ENCODE measurements at places on chromosomes 2 and 18.

DNA sequence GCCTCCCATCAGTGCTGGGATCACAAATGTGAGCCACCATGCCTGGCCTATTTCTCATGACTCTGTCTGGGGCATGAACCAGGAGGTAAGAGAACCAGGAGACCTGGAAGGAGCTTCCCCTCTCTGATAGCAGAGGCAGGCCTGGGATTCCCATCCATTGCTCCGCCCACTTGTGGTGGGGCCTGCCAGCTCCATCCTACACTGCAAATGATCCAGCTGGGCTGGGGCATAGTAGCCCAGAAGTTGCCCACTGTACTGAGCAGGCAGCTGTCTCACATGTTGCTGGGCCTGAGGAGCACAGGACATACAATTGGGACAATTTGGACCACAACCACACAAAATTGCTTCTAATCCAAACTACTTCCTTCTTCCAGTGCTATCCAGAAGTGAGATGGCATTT, 91.0 kb downstream of the MARCHF4 start:
- no peak for ATAC-seq

DNA sequence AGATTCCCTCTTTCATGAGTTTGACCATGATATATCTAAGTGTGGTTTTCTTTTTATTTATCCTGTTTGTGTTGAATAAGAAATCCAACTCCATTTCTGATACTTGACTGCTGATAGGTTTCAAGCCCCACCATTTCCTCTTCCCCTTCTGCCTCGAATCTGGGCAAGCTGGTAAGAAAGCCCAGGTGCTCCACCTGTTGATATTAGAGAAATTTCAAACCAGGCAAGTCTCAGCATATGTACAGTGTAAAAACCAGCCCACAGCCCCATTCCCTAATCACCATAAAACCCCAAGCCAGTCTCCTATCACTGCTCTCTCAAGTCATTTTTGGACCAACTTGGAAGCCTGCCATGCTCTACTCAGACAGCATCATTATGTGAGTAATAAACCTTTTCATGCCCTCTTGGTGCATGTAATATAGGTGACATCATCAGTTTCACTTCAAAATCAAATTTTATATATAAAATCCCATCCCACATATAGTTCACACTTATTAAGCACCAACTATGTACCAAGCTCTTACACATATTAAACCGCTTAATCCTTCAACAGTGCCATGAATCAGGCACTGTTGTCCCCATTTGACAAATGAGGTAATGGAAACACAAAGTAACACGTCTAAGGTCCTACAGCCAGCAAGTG, 46.6 kb downstream of the SMAD2 start:
- no peak for ATAC-seq

DNA sequence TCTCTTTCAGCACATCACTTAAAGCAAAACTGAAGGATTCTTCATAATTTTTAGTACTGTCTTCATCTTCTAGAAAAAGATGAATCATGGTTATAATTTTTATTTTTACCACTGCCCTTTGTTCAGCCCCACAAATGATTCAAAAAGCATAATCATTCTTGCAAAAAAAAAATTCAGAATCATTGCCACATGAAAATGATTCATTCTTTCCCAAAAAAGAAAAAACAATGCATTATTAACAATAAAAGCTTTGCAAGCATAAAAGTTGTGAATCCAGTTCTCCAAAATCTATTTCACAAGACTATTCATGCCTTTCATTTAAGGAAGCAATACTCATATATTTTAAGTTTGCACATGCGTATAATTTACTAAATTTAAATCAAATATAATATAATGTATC, 204.8 kb downstream of the RBM43 start:
- no peak for ATAC-seq

DNA sequence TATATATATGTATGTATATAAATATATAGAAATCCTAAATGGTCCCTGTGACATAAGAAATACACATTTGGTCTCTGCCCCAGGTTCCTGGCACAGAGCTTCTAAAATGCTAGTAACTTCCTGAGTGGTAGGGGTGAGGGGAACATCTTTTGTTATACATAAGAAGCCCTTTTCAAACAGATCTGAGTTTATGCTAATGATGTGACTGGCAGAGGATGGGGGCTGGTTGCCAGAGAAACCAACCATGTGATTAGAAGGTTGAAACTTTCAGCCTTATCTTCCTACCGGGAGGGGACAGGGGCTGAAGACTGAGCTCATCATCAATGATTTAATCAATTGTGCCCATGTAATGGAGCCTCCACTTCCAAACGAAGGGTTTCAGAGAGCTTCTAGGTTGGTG, 16.3 kb downstream of the MFSD2B start:
- ATAC-seq: no peak

GRCh38 chr18:22448238-22448637, 30.5 kb upstream of the CTAGE1 start:
- ATAC-seq: no peak

DNA sequence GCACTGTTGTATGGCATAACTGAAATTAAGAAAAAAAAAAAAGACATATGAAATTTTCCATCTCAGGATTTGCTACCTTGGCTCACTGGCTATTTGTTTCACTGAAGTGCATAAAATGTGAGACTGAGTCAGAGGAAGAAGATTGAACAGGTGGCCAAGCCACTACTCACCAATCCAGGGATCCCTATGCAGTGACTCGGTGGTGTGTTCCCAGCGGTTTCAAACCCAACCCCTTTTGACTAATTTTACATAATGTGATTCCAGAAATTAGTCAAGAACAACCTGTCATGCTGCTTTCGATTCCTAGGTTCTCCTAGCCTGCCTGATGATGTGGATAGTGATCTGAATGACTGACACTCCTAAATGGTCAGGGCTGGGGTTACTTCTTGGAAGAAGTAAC, 77.3 kb downstream of the KLHL14 start:
- ATAC-seq: no peak

DNA sequence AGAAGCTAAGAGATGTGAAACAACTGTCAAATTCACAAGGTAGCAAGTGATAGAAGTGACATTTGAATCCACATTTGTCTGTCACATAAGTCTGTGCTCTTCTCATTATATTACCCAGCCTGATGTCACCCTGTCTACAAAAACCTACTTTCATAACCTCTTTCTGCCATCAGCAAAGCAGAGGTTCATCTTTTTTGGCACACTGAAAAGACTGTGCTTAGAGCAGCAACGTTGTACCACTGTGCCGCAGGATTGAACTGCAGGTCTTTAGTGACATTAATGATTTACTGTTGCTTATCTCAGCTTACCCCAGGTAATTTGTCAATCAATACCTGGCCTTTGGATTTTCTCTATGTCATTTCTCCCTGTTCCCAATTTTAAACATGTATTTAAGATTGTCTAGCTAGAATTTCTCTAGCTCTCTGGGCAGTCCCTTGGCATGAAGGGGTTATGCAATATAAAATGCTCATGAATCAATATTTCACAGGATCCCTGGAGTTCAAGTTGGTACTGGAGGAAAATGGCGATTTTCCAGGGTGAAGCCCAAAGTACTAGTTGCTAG, 31.4 kb upstream of the TDRD15 start:
- no peak for ATAC-seq

- ATAC-seq: no peak
Measured at GRCh38 chr2:194104687-194105086, 1552.3 kb upstream of the SLC39A10 start.

GRCh38 chr2:50181212-50181611, 850.7 kb downstream of the NRXN1 start:
- ATAC-seq: no peak

GRCh38 chr2:11370377-11371091, 26.1 kb upstream of the ROCK2 start:
- ATAC-seq: no peak

DNA sequence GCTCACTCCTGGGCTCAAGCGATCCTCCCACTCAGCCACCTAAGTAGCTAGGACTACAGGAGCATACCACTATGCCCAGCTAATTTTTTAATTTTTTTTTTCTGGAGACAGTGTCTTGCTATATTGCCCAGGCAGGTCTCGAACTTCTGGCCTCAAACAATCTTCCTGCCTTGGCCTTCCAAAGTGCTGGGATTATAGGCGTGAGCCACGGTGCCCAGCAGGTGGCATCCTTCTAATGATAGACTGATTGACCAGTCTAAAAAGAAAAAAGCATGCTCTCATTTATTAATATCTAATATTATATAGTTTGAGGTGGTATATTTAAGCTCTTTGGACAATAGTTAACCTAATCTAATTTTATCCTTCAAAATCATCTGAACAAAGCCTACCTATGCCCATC, 198.6 kb downstream of the CAMKMT start:
- no peak for ATAC-seq

DNA sequence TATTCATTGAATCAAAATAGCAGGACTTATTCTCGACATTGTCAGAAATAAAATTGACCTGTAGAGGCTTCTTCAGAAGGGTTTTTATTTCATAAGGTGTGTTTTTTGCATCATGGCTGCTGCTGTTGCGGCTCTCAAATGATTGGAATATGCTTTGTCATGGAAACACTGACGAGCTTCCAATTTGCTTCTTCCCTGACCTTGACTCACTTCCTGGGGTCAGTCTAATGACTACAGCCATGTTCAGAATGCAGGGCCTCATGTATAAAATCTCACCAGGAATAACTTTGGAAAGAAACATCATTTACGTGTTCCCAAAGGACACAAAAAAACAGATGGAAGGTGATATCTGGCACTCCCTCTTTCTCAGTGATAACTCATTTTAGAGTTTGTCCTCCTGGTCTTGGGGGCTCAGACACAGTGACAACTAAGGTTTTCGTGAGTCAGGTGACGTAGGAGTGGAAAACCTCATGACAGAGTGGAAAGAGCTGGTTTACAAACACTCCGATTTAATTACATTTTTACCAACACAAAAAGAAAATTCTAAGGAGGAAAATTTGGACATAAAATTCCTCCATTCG, 467.0 kb upstream of the RAB12 start:
- no peak for ATAC-seq

GRCh38 chr18:31101183-31102024, 817 bp downstream of the DSC2 start:
- peak; percentile 84 for ATAC-seq

DNA sequence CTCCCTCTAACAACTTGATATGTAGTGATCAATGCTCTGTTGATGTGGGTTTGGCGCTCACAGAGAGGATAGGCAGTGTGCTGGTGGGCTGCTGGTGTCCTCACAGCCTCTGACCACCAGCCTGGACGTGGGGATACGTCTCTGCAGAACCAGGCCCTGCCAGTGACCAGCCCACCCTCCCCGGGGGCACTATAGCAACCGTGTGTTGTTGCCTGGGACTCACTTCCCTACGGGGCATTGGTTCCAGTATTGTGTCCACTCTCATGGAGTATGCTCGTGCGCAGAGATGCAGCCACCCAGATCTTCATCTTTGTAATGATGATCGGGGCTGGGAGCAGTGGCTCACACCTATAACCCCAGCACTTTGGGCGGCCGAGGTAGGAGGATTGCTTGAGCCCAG, 180.1 kb downstream of the LDLRAD4 start:
- no peak for ATAC-seq

DNA sequence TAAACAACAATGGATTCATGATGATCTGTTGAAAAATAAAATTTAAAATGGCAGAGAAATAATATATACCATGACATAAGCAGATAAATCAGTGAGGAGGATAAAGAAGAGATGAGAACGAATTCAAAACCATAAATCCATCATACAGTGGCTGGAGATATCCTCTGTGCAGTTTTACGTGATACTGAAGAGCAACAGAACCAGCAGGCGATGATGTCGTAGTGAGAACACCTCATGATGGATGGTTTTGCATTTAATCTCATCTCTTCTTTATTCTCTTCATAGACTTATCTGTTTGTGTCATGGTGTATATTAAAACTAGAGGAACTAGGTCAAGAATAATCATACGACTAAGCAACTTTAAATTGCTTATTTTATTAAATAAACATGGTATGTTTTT, 56.3 kb downstream of the TNFRSF11A start:
- ATAC-seq: no peak

DNA sequence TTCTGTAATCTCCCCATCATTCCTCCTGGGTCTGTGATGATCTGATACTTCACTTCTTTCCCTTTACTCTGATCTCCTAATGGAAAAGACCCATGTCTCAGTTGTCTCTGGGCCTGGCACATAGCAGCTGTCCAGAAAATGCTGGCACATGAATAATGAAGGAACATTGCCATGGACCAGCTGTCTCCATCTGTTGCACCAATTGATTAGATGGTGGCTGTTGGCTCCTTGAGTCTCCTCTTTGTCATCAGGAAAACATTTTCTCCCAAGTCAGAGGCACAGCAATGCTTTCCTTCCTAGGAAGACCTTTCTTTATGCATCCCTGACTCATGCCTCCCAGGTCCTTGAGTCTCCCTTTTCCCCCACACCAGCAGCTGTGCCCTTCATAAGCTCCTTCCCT, 286.2 kb upstream of the CXCR4 start:
- ATAC-seq: no peak

DNA sequence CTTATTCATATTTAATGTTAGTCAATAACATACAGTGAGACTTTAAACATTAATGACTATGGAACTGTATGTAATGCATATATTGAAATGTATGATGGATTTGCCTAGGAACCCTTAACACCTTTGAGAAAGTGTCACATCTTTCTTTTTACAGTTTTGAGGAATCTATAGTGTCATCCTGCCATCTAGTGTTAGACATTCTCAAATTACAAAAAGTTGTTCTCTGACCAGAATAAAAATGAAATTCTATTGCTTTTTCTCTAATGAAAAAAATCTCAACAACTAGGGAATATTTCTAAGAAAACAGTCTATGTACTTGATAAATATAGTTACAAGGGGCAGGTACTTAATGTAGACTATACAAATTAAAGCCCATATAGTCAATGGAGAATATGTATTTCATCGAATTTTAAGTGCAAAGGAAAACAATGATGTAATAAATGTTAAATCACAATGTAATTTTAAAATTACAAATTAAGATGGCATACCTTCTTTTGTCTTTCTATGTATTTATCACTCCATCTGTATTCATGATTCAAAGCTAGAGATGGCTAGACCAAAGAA, 5.1 kb upstream of the CALCRL start:
- no peak for ATAC-seq

DNA sequence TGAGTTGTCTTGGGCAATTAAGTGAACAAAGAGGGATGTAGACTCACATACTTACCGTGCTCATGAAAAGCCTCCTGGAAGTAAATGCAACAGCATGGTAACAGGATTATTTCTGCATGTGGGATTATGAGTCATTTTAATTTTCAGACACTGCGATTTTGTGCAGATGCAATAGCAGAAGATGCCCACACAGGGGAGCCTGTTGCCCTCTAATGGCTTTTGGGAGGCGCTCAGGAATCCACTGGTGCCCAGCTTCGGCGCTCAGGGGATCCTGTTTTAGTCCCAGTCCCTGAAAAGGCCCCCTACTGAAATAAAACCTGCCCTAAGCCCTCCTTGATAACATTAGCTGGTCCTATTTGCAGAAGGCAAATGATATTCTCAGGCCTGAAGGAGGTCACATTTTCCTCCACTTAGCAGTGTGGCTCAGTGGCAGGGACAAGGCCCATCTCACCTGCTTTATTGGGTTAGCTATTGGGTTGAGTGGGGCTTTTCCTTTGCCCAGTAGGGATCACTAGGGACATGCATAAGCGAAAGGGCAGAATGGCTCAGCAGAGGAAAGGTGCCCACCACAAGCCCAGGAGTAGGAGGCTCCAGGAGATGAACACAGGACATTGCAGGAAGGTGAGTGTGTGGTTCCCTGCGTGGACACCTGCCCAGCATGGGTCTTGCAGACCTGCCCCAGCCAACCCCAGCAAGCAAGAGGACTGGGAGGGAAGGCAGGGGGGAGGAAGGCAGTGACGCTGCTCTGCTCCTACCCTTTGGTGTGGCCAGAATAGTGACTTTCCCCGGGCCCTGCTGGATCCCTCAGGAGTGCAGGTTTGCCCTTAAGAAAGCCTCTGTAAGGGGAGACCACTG, 26.5 kb upstream of the KCNS3 start:
- ATAC-seq: peak; percentile 54

GRCh38 chr2:84217456-84217855, 241.6 kb downstream of the SUCLG1 start:
- no peak for ATAC-seq
